ENCODE measurements at places on chromosomes 7 and 10. TPM values are rescaled to one million over a fixed set of nuclear protein-coding genes. Genes with fewer than 3 reads are reported as not detected.
A peak's percentile ranks its signal among the peaks of the same experiment; 100 is the strongest.

CYP2C8 gene
- total RNA-seq: 0.13 TPM

ALOX5 gene
- total RNA-seq: 0.58 TPM

PDK4 gene
- total RNA-seq: 13.6 TPM

FKBP6 gene
- total RNA-seq: not detected

FRMPD2 gene
- 0.18 TPM for total RNA-seq

- DNase-seq: peak; percentile 51
Measured at GRCh38 chr7:27661811-27662489, 733 bp downstream of the HIBADH start.

DNA sequence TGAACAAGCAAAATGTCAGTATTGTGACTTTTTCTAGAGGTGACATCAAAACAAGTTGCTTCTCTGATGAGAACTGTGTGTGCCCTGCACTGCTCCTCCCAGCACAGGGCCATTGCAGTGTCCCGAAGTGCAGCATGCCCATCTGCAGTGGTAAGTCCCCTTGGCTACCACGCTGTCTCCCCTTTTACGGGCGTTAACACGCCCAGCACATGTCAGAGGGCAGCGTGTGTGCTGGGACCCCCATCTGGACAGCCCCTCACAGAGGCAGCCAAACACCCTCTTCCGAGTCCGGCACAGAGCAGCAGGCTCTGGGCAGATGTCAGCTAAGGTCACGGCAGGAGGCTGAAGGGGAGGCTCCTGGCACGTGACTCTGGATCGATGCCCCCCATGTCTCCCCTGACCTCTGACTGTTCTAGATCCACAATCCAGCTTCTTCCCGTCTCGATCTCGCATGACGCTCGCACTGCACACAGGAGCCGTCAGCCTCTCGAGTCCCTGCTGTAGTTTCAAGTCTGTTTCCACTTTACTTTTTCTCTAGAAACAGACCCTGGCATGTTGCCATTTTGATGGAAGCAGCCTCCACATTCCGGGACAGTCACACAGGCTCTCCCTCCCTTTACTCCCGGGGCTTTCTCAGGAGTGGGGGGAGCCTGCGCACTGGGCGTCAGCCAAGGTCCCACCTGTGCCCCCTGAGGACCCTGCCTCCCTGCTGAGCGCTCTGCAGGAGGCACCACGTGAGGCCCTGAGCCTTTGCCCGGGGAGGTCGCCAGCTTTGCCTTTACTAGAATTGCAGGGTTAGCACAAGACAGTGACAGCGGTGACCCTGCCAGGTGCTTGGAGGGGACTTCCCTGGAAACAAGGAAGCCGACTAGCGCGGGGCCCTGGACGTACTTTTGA is 133.8 kb downstream of the TCERG1L start:
- peak; percentile 79 for DNase-seq

DNA sequence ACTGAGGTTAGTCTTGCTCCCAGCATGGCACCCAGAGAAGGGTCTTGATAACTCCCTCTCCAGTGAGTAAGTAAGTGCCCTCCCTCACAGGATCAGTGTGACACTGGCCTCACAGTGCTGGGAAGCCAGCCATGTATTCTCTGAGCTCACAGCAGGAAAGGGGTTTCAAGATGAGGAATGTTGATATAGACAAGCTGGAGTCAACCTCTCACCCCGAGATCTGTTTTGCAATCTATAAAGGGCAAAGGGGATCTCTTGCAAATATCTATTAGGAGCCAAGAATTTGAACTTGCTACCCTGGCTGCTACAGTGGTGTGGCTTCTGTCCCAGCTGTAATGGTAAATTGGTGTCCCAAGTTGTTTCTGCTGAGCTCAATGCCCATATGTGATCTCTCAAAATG is 70.2 kb upstream of the ADAM12 start:
- DNase-seq: no peak

DNA sequence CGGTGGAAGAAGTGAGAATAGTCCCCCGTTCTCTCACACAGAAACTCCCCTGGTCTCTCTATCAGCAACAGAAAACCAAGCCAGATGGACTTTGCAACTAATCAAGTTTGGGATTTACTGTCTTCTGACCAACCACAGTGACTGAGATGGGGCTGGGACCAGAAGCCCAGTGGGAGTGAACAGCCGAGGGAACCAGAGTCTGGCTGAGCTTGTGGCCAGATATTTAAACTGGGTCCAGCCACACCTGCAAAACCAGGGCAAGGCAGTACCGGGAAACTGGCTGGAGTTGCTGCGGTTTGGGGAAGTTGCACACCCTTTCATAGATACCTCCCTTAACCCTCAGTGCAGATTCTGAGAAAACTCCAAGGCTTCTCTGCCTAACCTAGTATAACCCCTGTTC is 6.0 kb downstream of the GSTK1 start:
- DNase-seq: no peak

All from muscle of leg (tissue), 16 donors.